B cell (primary cell): ENCODE measurements at places on chromosomes 12 and 14.
A peak's percentile ranks its signal among the peaks of the same experiment; 100 is the strongest.

- no peak for DNase-seq
These were observed 19.3 kb upstream of the KIF26A start for GRCh38 chr14:104119119-104119487.

DNA sequence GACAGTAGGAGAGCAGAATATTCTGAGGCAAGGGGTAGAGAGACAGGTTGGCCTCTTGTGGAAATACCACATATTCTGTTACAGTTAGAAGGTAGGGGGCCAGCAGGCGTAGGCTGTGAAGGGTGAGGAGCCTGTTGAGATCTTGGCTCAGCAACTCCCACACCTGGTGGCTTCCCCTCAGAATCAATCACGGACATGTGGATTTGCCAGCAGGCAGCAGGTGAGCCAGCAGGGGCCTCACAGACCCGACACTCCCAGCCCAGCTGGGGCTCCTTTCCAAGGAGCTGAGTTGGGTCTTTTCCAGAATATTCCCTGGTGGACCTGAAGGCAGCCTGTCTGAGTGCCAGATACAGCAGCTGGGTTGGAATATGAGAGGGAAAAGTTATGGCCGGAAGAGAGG, 150.0 kb upstream of the CRY1 start:
- DNase-seq: no peak

DNA sequence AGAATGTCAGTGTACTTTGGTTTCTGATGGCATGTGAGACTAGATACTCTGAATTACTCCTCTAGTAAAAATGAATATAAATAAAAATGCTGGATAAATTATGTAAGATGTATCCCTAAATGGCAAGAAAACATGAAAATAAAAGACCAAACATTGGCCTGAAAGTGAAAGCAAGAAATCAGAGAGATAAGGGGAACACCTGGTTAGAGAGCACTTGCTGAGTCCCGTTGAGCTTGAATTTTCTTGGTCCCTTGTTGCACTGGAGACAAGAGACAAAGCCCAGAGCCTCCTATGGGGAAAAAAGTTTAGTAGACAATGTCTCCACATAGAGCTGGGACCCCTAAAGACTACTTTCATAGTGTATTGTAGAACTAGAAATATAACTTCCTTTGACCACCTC, 23.9 kb downstream of the RASSF8 start:
- DNase-seq: no peak

DNA sequence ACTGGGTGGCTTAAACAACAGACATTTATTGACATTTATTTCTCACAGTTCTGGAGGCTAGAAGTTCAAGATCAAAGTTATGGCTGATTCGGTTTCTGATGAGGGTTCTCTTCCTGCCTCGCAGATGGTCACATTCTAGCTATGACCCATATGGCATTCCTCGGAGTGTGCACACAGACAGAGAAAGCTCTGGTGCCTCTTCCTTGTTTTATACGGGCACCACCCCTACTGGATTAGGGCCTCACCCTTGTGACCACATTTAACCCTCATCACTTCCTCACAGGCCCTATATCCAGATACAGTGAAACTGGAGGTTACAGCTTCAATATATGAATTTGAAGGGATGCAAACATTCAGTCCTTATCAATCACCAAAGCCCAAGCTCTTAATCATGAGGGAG, 77.0 kb upstream of the OVCH1 start:
- no peak for DNase-seq

GRCh38 chr12:76085520-76085868, 1.0 kb upstream of the NAP1L1 start:
- peak; percentile 71 for DNase-seq

DNA sequence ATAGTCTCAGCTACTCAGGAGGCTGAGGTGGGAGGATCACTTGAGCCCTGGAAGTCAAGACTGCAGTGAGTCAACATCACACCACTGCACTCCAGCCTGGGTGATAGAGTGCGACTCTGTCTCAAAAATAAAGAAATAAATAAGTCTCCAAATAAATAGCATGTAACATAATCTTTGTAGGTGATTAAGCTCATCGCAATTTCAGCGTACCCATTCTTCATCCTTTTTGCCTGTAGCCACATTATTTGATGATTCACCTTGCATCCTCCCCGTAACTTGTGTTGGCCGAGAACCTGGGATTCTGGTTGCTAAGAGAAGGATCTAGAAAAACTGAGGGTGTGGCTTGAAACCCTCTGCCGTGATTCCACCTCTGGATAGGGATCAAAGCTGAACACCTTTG, 115.1 kb downstream of the GALC start:
- DNase-seq: no peak

DNA sequence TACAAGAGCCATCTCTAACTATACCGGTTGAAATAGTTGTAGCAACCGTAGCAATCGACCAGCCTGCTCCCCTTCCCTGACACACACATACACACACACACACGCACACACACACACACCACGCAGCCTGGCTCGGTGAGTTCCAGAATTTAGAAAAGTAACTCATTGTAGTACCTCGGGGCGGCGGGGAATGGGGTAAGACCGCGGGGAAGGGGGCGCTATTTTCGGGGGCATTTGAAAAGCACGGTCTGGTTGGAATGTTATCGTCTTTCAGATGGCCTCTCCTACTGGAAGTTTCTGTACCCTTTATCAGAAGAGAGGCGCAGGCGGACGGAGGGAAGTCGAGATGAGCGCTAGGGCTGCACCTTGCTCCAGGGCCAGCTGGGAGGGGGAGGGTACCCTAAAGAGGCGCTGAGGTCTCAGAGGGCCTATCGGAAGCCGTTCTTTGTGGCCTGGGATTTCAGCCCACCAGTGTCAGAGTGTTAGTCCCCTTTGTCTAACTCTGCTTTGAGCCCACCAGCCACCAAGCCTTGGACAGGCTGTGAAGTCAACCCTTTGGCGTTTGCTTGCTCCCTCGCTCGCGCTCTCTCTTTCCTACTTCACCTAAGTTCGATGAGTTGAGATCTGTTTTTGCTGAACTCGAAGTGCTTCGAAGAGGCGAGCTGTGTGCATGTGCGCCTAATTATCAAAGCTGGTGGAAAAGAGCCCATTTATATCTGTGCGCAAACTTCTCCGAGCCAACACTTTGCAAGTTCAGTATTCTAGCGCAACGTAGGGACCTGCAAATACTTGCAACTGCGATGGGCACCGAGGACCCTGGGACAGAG, 837 bp downstream of the COL2A1 start:
- DNase-seq: peak; percentile 57

GRCh38 chr14:55968741-55969140, 149.5 kb upstream of the PELI2 start:
- DNase-seq: no peak

- DNase-seq: no peak
These were observed 800.5 kb downstream of the LRFN5 start for GRCh38 chr14:42407153-42407552.

- DNase-seq: no peak
These were observed 257.2 kb downstream of the NELL2 start for GRCh38 chr12:44618946-44619345.

DNA sequence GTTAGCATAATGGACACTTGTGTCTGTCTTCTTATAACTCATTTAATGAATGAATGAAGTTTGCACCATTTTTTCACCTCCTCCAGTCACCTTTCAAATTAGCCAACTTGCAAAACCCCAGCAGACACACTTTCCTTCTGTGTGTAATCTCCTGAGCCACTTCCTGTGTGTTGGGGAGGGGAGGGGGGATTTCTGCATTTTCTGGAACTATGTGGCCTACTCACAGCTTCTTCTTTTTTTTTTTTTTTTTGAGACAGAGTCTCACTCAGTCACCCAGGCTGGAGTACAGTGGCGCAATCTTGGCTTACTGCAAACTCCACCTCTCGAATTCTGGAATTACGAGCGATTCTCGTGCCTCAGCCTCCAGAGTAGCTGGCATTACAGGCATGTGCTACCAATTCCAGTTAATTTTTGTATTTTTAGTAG, 4.1 kb upstream of the SERPINA1 start:
- DNase-seq: peak; percentile 13

- no peak for DNase-seq
These were observed 25.1 kb upstream of the ATP2B1 start for GRCh38 chr12:89733579-89734201.

- no peak for DNase-seq
These were observed 15.4 kb downstream of the MRPL42 start for GRCh38 chr12:93482721-93483120.

GRCh38 chr12:87687362-87687761, 341.8 kb downstream of the C12orf50 start:
- DNase-seq: no peak

- no peak for DNase-seq
These were observed 2.2 kb downstream of the FRMD6 start for GRCh38 chr14:51653775-51654532.

DNA sequence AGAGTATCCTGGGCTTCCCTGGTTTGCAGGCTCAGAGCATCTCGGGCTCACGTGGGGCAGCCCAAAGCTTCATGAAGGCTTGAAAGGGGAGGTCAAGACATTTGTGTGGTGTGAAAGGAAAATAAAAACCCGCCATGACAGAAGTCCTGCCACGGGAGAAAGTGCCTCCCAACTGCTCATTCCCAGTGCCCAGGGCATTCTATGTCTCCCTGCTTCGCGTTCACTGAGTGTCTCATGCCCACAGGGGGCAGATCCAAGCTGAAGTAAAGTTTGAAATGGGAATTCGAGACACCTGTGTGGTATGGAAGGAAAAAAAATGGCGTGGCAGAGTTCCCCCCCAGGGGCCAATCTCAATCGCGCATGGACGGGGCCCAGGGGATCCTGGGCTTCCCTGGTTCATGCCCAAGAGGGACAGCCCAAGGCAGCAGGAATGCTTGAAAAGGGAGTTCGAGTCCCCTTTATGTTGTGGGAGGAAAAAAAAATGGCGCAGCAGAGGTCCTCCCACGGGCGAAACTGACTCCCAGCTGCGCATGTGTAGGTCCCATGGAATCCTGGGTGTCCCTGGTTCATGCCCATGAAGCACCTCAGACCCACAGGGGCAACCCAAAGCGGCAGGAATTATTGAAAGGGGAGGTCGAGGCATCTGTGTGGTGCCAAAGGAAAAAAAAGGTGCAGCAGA, 576.7 kb downstream of the ALG10 start:
- DNase-seq: no peak

DNA sequence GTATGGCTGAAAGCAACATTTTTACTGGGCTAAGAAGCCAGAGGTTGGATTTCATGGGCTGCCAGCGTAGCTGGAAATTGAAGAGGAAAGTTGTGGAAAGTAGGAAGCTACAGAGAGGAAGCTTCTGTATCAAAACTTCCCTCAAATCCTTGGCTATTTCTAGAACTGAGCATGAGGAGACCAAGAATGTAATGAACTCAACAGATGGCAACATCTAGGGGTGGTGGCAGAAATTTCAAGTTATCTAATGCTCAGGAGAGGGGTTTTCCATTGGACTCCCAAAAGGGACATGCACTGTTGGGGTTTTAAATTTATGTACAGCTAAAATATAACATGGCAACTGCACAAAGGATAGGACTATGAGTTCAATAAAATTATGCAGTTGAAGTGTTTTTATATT, 151.3 kb downstream of the DHRS2 start:
- no peak for DNase-seq

DNA sequence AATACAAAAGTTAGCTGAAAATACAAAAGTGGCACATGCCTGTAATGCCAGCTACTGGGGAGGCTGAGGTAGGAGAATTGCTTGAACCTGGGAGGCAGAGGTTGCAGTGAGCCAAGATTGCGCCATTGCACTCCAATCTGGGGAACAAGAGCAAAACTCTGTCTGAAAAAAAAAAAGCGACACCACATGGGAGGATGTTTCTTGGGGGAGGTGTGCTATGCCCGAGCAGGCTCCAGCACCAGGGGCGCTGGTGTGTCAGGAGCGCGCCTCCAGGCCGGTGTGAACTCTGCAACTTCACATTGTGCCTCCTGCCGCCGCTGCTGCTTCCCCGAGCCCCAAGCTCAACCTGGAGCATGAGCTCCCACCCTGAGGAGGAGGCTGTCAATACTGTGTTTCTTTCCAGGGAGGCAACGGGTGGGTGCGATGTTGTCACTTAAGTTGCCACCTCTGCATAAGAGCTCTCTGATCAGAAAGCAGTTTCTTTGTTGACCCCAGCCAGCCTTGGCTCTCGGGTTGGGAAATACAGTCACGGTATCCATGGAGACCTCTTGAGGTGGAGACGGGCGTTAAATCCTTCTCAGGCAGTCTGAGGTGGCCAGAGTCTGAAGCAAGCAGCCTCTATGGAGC, 18.9 kb downstream of the DEGS2 start:
- DNase-seq: no peak

GRCh38 chr12:84706374-84706773, 206.2 kb downstream of the SLC6A15 start:
- no peak for DNase-seq

GRCh38 chr12:82412246-82412645, 53.9 kb downstream of the METTL25 start:
- DNase-seq: no peak

DNA sequence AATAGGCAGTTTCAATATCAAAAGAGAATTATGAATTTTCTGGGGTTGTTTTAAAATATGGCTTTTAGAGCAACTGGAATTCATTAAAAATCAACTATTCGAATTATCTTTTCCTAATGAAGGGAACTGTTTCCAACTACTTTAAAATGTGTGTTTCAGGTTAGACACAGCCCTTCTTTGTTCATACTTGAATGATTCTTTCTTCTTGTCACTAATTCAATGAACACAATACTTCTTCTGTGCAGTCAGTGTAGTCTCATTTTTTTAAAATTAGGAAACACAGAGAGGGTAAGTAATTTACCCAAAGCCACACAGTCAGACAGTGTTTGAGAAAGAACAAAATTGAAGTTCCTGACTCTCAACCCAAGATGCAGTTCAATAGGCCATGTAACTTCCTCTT, 414.0 kb downstream of the CCDC91 start:
- no peak for DNase-seq

- DNase-seq: no peak
These were observed 171.7 kb upstream of the FLRT2 start for GRCh38 chr14:85358136-85358785.

GRCh38 chr14:68458840-68459469, 333.9 kb downstream of the ZFP36L1 start:
- DNase-seq: no peak

GRCh38 chr14:57939084-57939483, 73.2 kb upstream of the SLC35F4 start:
- no peak for DNase-seq

DNA sequence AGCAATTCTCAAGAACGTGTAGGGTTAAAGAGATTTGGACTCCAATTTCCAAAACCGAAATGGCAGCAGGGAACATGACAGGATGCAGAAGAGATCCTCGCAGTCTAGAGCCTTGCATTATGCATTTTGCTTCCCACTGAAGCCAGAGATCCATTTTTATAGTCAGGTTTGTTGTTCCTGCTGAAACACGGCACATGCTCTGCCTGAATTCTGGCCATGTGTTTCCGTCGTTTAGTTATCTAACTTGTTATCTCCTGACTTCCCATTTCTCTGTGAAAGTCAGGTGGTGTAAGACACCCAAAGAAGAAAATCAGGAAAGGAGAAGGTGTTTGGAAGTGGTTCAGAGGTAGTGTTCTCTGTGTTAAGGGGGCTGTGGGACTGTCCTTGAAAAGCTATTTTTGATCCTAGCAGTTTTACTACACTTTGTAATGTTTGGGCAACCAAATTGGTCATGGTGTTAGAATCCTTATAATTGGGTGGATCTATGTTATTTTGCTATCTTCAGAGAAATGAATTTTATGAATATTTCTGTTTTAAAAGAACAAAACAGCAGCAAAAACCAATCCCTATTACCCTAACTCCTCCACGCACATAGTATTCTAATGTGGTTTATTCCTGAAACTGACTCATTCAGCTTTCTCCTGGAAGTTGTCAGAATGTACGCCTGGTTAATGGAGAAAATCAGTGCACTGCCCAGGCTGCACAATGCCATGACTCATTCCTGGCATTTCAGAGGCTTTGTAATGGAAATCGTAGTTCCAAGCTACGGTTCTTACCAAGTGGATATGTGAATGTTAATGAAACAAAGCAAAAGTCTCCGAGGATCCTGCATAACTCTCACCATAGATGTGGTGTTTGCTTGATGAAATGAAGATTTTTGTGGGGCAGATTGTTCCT, 110.1 kb downstream of the SAMD4A start:
- no peak for DNase-seq
